NCI-H1105 treated with DMSO at 0.1 percent for 48 hours (cell line): ENCODE measurements at places on chromosomes 3 and 15.

- DNase-seq = no peak
Measured at GRCh38 chr3:52317208-52318000, 1.3 kb downstream of the DNAH1 start.

DNA sequence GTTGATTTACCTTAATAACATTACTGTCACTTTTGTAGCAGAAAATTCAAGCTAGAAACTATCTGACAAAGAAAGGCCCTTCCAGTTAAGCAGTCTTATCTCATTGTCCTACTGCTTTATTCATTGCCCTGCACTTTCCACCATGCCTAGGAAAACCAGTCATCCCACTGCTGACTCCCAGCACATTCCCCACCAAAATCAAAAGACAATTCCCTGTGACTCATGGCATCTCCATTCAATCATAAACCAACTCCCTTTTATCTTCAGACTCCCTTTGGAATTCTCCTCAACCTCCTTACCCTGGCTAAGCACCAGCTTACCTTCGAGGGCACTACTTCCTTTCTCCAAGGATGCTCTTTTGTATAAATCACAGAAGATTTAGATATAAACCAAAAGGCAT lies 184.3 kb downstream of the PLCH1 start:
- no peak for DNase-seq

GRCh38 chr3:5787861-5788488 lies 600.5 kb downstream of the EDEM1 start:
- DNase-seq = no peak

GRCh38 chr15:95182091-95182490 lies 950.7 kb downstream of the MCTP2 start:
- DNase-seq = no peak

- DNase-seq = no peak
Measured at GRCh38 chr3:90036939-90037469, 929.6 kb downstream of the EPHA3 start.

DNA sequence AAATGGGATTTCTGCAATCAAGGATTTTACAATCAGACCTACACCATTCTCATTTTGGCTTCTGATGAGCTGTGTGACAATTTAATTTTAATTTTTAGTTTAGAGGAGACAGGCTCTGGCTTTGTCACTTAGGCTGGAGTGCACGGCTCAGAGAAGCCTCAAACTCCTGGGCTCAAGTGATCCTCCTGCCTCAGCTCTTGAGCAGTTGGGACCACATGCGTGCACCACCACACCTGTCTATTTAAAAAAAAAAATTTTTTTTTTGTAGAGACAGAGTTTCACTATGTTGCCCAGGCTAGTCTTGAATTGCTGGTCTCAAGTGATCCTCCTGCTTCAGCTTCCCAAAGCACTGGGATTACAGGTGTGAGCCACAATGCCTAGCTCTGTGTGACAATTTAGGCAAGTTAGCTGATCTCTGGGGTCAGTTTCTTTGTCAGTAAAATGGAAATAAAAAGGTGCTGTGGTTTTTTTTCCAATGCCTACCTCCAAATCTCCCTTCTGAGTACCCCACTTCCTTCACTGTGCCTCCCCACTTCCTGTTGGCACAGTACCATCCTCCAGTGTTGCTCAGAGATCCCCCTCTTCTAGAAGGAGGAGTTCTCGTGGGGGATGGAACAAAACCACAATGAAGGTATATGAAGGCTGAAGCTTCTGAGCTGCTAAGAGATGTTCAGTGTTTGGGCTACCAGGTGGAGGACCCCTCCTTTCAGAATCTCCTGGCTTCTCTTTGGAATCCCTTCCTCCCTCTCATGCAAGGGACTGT lies 54.1 kb upstream of the GSK3B start:
- DNase-seq = no peak

- peak; percentile 22 for DNase-seq
Measured at GRCh38 chr15:67835297-67836133, 4.3 kb downstream of the RNU6-1 start.

GRCh38 chr15:70308735-70309434 lies 211.2 kb upstream of the TLE3 start:
- no peak for DNase-seq

GRCh38 chr3:150329408-150329807 lies 78.7 kb upstream of the TSC22D2 start:
- DNase-seq = no peak

- no peak for DNase-seq
Measured at GRCh38 chr3:68817243-68817642, 115.1 kb downstream of the TAFA4 start.

DNA sequence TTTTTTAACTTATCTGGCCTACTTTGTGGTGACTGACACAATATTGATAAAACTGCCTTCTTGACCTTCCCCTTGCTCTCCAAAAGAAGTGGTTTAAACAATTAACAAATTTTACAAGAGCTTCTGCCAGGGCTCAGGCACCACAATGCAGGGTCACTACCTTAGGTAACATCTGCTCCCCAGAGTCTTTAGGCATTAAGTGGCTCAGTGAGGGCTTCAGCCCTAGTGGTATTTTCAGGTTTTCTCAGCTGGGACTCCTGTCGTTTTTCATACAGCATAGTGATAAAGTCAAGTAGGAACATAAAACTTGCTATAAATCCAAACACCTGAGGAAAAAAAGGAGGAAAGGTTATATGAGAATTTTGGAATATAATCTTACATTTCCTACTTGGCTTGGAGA lies 18.9 kb downstream of the CMTM6 start:
- no peak for DNase-seq

- DNase-seq = no peak
Measured at GRCh38 chr15:35702946-35703495, 157.1 kb upstream of the DPH6 start.

GRCh38 chr3:173617490-173617889 lies 219.9 kb downstream of the NLGN1 start:
- peak; percentile 90 for DNase-seq

- no peak for DNase-seq
Measured at GRCh38 chr3:185965496-185965895, 27.7 kb upstream of the TRA2B start.

- DNase-seq = peak; percentile 77
Measured at GRCh38 chr3:185308126-185308754, 54.4 kb upstream of the EHHADH start.

- DNase-seq = no peak
Measured at GRCh38 chr3:96434651-96435050, 379.7 kb upstream of the EPHA6 start.

- no peak for DNase-seq
Measured at GRCh38 chr3:150582620-150583019, 20.5 kb upstream of the SELENOT start.

GRCh38 chr15:49979705-49980382 lies 139.2 kb downstream of the ATP8B4 start:
- no peak for DNase-seq

DNA sequence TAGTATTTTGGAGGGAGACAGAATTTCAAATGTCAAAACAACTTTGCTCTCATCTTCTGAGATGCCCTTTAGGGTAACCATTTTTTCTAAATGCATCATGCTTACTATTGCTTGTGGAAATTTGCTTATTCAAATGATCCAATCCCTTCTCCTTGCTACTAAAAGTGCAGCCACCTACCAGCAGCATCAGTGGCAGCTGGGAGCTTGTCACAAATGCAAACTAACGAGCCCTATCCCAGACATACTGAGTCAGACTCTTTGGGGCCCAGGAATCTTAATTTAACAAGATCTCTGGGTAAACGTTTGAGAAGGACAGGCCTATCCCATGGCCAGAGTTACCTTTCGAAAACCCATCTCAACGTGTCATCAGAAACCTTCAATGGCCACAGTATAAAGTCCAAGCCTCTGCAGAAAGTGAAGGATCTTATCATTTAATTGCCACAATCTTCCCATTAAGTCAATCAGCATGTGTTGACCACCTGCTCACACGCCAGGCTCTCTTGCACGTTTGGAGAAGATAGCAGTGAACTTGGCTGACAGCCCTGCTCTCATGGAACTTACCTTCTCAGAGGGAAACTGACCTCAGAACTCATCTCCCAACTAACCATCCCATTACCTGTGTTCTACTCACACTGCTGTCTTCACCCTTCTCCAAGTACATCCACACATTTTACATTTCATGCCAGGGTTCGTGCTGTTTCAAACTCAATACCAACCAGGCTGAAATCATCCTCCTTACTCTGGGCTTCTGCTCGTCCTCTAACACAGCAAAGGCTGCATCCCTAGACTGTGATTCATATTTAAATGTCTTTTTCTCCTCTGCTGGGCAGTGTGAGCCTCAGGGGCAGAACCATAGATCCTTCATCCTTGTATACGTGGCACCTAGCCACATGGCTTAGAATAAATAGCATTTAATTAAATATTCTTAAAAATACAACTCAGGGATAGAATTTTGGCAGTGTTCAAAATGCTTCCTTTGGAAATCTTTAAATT lies 24.8 kb upstream of the VGLL4 start:
- no peak for DNase-seq

DNA sequence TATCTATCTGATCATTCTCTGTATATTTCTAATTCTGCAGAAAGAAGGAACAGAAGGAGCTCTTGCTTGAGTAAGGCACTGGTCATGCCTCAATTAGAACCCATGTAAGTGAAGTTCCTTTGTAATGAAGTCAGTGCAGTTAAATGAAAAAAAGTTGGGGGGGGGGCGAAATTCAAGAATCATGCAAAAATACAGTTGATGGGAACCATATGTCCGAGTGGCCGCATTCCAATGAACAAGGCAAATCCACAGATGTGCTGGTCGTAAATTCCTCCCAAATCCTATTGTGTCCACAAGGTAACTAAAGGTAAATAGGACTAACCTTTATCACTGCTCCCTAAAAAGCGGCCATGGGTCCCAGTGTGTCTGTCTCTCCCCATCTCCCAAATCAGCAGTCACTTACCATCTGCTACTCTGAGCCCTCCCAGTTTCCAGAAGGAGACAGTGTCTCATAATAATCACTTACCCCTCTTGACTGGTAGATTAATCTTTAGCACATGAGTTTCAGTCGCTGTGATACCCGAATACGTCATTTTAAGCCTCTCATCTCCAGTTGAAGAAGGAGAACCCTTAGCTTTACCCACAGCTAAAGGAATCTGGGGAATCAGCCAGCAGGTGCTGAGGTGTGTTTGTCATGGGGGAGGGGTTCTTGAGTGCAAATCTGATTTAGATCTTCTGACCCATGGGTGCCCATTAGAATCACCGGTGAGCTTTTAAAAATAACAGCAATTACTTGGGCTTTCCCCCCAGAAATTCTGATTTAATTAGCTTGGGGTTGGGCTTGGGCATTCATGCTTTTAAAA lies 56.3 kb upstream of the EPHB3 start:
- DNase-seq = peak; percentile 31

- DNase-seq = no peak
Measured at GRCh38 chr15:34984889-34985630, 3.0 kb downstream of the ZNF770 start.

DNA sequence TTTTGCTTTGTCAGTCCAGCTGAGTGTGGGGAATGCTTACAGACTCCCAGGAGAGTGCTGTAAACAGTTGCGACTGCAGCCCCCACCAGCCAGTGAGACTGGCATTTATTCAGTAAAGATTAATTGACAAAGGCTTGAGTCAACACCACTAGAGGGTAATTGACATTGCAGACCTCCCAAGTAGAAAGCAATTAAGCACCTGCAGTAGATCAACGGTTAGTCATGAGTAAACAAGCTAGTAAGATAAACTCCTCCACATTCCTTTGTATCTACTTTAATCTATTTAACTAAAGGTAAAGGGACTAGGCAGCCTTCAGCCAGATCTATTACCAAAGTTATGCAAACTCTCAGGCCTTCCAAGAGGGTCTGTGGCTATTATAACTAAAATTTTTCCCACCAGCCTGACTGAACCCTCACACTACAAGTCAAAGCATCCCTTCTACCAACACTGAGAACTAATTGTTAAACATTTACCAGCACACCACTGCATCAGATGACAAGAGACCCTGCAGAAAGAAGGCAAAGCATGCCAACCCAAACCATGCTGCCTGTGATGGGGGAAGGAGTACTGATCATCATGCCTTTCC lies 30.5 kb upstream of the GALNT15 start:
- DNase-seq = no peak

DNA sequence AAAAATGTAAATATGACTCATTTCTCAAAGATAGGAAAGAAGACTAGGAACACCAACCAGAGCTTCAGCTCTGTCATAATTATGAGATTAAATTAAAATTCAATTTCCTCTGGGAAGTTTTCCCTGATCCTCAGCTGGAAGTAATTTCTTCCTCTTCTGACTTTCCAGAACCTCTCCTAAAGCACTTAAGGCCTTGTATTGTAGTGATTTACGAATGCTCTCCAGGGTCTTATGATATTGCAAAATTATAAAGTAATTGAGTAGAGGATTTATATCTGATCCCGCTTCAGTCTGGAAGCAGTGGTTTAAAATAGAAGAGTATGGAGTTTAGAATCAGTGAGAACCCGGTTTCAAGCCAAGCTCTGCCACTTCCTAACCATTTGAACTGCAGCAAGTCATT lies 279.8 kb downstream of the ZPLD1 start:
- no peak for DNase-seq

- no peak for DNase-seq
Measured at GRCh38 chr3:31754575-31755278, 222.0 kb downstream of the STT3B start.

DNA sequence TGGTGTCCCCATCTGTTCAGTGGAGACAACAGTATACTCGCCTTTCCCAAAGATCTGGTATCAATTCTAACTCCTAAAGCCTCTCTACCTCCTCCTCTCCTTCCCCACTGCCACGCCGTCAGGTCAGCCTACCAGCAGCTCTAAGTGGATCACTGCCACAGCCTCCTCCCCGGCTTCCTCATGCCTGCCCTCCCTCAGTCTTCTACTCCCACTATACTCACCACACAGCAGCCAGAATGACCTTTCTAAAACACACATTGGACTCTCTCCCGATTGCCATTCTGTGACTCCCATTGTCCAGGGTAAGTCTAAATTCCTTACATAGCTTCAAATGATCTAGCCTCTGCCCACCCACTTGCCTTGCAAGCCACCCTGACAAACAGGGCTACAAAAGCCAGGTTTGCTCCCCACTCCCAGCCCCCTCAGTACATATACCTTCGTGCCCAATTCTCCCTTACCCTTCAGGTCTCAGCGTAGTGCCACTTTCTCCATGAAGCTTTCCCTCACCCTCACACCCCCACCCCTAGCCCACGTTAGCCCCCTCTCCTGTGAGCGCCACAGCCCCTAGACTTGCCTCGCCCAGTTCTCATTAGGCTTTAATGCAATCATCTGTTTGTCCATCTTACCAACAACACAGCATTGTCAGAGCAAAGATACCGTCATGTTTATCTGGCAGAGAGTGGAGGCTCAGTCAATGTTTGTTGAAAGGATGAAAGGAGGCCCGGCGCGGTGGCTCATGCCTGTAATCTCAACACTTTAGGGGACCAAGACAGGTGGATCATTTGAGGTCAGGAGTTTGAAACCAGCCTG lies 9.5 kb upstream of the SEMA7A start:
- DNase-seq = no peak

DNA sequence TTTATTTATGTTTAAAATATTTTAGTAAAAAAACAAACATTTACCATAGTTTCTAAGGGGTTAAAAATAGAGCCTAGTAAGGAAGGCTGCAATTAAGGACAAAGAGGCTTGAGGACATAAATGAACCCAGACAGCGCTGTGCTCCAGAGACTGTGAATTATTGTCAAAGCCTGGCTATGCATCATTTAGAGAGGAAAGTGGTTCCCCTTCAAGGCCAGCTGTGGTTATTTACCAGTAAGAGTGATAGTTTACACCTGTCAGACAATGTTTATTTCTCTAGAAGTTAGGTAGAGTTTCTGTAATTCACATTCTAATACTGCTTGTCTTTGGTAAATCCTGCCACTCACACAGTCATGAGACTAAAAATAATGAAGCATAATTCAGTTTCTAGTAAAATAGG lies 32.4 kb upstream of the PIK3R4 start:
- peak; percentile 92 for DNase-seq

- DNase-seq = no peak
Measured at GRCh38 chr15:87602371-87602770, 654.2 kb downstream of the NTRK3 start.
